Daoy (cell line): ENCODE measurements at places on chromosomes 2 and 18. TPM values are rescaled to one million over a fixed set of nuclear protein-coding genes. Genes with fewer than 3 reads are reported as not detected.

DNA sequence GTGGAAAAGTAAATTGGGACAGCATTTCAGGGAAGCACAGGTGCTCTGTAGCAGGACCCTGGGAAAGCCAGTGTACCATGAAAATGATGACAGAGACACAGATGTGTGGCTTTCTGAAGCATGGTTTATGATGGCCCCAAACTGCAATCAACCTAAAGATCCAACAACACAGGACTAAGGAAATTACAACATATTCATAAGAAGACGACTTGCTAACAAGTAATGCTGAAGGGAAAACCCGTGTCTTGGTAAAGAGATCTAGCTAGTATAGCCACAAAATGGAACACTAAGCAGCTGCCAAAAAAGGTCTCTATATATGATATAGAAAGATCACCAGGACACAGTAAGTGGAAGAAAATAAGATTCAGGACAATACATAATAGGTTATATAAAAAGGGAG, 53.2 kb downstream of the UXS1 start:
- DNase-seq, result no peak

DNA sequence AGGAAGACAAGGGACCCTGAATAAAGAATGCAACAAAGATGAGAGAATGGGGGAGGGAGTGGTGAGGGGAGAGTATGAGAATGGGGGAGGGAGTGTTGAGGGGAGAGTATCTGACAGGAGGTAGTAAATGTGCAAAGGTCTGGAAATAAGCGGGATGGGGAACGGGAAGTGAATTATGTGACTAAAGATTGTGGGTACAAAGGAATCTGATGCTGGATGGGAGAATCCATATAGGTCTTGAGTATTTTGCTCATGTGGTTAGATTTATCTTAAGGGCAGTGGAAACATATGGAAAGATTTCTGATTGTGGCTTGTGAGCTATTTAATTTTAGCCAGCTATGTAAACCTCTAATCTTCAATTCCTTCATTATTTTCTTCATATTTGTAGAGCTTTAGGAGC, 593.4 kb downstream of the DCC start:
- DNase-seq, result no peak

Gene IL1R1
- 1.1 and 3.2 TPM in 2 replicates for total RNA-seq

DNA sequence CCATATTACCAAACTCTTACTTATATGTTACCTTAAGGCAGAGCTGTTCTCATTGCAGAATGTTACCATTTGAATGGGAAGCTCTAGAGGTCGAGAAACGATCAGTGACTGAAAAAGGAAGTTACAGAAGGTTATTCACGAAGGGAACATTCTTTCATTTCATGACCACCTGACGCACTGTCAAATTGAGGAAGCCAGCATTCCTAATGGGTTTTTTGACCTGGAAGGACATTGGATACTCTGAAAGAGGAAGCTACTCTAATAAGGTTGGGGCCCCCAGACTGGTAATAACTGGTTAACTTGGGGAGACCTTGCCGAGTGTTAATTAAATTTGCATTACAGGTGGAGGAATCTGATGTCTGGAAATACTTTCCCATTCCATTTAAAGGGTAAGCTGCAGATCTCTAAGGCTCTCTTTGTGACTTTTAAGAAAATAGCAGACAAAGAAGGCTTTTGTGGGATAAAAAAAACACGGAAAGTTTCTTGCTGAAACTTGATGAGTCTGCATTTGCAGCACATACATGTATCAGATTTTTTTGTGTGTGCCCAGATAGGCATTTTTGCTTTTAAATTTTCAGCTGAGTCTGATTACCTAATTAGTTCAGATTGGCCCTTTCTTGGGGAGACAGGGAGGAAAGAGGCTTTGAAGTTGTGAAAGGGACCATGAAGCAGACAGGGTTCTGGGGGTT, 137.1 kb downstream of the LTBP1 start:
- DNase-seq, result no peak

- DNase-seq, result no peak
Observed at GRCh38 chr2:165141601-165142354, 62.1 kb downstream of the SCN3A start.

GRCh38 chr2:72136933-72137497, 10.6 kb downstream of the CYP26B1 start:
- no peak for DNase-seq

Gene LTBP1
- total RNA-seq, result 46.4 and 60.2 TPM in 2 replicates

Gene TMEM169
- 0.40 and 0.65 TPM in 2 replicates for total RNA-seq

Gene ANKRD30B
- 0.23 TPM in 1 of 2 replicates, not detected in the other for total RNA-seq

DNA sequence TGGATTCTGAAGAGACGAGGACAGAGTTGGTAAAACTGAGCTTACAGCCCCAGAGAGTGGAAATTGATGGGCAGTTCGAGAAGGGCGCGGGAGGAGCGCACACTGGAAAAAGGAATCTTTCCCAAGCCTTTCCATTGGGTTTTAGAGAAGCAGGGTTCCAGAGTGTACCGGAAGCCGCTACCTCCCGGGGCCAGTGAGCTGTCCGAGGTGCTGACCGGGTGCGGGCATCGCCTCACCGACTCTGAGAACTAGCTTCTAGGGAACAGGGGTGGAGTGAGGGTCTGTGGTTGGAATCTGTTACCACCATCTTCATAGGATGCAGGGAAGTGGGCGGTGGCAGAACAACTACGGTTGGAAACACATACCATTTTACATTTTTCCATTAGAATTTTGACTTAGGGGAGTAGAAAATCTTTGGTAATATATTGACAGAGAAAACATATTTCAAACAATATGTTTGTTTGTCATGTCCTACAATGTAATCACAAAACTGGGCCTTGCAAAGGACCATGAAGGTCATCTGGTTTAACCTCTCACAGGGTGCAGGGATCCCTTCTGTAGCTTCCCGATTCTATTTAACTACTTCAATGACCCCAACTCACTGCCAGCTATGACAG, 724 bp downstream of the NMS start:
- DNase-seq, result peak; percentile 30

Gene FOXD4L1
- 0.11 TPM in 1 of 2 replicates, not detected in the other for total RNA-seq

DNA sequence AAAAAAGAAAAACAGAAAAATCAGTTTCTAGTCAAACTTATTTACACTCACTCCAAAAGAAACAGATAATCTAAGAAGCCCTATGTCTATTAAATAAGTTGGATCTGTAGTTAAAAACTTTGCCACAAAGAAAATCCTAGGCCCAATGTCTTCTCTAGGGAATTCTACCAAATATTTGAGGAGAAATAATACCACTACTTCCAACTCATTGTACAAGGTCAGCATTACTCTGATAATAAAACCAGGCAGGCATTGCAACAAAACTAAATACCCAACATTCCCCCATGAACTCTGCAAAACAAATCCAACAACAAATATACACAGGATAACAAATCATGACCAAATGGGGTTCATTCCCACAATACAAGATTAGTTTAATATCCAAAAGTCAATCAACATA, 73.8 kb upstream of the ST8SIA5 start:
- no peak for DNase-seq

DNA sequence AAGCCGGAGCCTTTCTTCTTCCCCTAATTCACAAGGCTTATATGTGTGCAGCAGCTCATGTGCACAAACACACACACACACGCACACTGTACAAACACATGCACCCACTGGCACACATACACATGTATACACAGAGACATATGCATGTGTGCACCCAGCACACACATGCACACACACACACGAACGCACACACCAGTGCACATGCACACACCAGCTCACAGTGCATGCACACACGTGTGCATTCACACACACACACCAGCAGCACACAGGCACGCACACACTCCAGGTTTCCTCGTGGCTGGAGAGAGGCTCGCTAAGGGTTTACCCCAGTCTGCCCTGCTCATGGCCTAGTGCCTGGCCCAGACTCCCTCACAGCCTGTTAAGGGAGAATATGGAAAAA, 234.0 kb downstream of the EIPR1 start:
- DNase-seq, result no peak

- no peak for DNase-seq
Observed at GRCh38 chr2:44748-45341, 1.5 kb downstream of the FAM110C start.

DNA sequence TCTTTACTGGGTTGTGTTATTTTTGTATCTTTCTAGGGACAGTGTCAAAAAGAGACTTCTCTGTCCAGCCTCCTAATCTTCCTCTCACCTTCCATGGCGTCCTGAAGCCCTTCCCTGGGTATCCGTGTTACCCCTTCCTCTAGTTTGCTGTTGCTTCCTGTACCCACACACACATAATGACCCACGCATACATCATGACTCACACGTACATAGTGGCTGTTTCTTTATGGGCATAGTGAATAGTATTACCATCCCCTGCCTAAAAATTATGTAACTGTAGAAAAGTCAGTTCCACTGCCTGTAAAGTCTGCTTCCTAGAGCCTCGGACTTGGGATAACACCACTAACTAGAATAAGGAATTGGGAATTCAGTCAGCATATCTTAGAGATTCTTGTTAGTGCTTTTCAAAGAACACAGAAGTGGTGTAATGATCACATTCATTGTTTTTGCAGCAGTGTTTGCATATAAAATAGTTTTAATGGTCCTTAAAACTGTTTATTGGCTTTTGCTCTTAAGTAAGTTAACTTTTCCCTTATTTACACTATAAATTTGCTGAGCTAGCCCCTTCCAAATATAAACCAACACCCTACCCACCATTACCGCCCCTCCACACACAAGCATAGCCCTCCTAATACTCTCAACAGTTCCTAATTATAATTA, 308.4 kb upstream of the RAB12 start:
- DNase-seq, result no peak

DNA sequence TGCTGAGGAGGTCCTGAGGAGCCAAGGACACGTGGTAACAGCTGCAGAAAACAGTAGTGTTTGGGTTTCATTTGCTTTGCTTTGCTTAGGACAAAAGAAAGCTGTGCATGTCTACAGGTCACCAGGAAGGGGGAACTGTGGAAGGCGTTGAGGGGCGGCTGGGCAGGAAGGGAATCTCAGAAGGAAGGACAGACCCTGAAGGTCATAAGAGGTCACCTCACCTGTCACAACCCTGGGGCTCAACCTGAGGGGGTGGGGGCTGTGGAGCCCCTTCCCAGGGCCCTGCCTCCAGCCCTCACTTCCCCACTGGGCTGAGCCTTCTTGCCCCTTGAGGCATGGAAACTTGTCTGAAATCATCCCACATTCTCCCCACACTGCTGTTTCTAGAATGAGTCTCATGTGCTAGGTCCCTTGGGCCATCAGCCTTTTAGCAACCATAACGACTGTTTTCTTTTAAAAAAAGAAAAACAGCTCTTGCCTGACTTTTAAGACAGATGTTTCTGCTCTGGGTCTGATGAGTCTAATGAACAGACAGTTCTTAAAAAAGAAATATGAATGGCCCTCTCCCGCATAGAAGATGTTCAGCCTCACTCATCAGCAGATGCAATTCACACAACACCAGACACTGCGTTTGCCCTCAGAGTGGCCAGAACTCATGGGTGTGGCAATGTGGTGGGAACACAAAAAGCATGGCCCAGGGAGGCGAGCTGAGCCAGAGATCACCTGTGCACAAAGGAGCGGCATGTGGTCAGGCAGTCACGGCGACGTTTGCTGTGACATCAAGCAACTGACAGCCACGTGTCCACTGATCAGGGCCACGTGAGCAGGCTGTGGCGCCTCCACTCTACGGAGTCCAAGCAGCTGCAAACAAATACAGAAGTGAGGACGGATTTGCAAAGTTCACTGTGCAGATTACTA, 84.0 kb downstream of the SEPTIN10 start:
- no peak for DNase-seq

- DNase-seq, result no peak
Observed at GRCh38 chr2:133197156-133197555, 371.1 kb downstream of the NCKAP5 start.

Gene SLC8A1
- total RNA-seq, result 5.3 and 9.0 TPM in 2 replicates

Gene CNDP1
- total RNA-seq, result not detected in 2 replicates

DNA sequence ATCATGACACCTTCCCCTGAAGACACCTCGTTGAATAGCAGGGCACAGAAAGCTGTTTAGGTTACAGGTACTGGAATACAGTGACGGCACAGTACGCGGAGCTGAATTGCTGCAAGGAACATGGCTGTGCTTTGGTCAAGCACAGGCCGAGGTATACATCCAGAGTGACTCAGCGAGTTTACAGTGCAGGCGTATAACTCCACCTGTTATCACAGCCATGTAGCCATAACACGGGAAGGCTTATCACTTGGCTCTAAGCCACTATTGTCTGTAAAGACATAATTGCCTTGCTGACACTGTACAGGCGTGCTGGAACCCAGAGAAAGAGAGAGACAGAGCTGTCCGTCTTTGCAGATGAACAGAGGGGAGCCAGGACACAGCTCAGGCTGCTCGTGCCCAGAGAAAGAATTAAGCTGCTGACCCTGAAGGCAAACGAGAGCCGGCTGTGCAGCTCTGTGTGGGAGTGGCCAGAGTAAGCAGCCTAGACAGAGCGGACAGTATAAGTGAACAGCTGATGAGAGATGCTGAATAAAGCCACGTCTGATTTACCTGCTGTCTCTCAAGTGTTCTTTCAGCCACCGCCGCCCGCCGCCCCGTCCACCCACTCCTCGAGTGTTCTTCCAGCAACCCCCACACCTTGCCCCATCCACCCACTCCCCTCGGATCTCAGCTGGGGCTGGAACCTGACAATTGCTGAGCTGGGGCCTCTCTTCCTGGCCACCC, 87.3 kb upstream of the PPP1CB start:
- no peak for DNase-seq

Gene HNMT
- total RNA-seq, result 1.6 and 7.1 TPM in 2 replicates

DNA sequence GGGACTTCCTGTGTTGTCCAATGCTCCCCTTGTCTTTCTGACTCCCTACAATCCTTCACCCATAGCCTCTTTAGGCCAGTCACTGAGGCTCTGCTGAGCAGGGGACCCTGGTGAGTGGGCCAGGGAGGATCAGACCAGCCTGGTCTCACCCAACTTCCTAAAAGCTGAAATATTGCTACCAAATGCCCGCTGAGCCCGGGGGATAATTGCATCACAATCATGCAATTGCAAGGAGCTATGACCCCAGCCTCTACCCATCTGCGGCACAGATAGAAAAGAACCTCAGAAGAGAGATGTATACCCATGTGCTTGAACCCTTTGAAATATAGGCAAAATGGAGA, 3.7 kb upstream of the SP100 start:
- no peak for DNase-seq

Gene SERPINB4
- total RNA-seq, result not detected in 2 replicates

Gene NT5DC4
- not detected in 2 replicates for total RNA-seq

Gene RMDN2
- 7.4 and 11.4 TPM in 2 replicates for total RNA-seq

DNA sequence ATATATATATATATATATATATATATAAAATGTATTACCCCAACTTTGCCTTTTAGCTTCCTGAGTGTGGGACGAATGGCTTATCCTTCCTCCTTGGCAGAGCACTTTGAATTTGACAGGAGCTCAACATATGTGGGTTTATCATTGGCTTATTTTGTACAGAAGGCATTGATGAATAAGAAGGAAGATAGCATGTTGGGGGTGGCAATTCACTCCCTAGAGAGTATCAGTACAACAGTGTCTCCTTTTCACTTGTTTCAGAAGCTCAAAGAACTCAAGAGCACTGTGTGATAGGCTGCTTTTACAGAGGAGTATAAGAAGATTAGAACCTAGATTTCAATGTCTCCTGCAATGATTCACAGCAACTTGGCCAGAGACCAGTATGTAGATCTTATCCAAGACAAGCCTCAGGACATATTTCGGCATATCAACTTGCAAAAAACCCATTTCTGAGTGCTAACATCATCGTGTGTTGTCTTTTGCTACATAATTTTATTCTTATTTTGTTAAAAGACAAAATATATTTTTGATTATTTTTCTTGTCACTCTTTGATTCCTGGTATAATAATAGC, 345.8 kb downstream of the SOCS6 start:
- no peak for DNase-seq

- no peak for DNase-seq
Observed at GRCh38 chr2:217827430-217828201, 175.2 kb downstream of the TNS1 start.
